Cerebellar cortex (tissue), 1 donor: ENCODE measurements at places on chromosomes 3 and 15.

DNA sequence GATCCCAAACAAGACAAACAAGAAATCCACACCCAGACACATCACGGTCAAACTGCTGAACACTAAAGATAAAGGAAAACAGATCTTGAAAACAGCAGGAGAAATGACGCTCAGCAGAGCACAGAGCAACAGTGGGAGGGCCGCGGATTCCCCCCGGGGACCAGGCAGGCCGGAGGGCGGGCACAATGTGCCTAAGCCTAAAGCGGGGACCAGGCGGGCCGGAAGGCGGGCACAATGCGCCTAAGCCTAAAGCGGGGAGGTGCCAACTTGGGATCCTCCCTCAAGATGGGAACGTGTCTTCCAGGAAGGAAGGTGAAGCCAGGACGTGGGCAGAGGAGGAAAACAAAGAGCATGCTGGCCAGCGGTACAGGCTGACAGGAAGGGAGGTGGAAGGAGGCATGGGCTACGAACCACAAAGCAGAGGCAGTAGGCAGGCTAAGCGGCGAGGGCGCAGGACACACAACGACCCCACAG lies 31.1 kb downstream of the CYFIP1 start:
- no peak for DNase-seq

DNA sequence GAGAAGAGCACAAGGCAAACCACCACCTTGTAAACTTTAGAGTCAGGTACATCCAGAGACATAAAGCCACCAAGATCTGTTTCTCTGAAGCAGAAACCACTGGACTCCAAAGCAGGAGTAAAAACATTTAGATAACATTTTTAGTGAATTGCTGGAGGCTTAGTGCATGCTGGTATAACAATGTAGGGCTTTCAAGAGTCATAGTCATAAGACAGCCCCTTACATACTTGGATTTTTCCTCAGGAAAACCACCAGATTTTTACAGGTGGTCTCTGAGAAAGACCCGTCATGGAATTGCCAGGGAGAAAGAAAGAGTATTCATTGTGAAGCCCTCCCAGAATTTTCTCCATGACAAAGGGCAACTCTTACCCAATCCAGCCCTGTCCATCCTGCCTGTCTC lies 434.5 kb upstream of the NAALADL2 start:
- DNase-seq: no peak

GRCh38 chr15:60993008-60993407 lies 236.1 kb downstream of the RORA start:
- DNase-seq: no peak

DNA sequence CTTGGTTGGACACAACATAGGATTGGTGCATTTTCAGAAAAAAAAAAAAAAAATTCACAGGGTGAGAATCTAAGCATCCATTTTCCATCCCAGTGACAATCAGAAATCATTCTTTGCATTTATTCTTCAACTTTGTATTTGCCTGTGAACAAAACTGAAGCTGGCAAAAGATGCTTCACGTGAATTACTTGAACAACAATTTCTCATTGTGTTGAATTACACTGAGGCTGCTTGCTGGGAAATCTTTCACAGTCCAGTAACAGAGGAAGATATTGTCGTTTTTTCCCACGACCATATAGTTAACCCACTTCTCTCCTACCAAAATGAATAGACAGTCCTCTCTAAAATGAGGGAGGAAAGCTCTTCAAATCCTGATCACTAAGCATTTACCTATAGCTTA lies 4.3 kb upstream of the SLCO3A1 start:
- no peak for DNase-seq

GRCh38 chr15:67107014-67107812 lies 41.8 kb downstream of the SMAD3 start:
- DNase-seq: no peak

DNA sequence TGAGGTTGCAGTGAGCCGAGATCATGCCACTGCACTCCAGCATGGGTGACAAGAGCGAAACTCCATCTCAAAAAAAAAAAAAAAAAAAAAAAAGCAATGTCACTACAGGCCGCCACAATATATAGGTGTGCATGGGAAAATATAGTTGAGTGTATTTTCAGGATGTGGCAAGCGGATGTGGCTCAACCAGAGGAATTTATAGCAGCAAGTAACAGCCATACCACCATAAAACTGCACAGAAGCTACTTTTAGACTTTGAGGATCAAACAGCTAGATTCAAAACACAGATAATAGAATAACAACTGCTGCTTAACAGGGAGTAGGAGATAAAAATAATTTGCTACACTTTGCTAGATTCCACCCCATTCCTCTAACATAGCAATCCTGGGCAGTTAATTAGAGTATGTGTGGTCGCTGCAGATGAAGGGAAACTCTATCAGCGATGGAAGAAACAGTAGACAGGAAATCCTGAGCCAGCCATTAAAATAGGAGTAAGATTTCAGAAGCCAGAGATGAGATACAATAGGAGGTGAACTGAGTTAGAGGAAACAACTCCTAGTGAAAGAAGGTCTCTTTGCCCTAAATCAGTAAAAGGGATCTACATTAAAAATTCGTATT lies 318.7 kb upstream of the STT3B start:
- no peak for DNase-seq

- DNase-seq: no peak
Measured at GRCh38 chr15:34217587-34218225, 7.1 kb upstream of the EMC4 start.

DNA sequence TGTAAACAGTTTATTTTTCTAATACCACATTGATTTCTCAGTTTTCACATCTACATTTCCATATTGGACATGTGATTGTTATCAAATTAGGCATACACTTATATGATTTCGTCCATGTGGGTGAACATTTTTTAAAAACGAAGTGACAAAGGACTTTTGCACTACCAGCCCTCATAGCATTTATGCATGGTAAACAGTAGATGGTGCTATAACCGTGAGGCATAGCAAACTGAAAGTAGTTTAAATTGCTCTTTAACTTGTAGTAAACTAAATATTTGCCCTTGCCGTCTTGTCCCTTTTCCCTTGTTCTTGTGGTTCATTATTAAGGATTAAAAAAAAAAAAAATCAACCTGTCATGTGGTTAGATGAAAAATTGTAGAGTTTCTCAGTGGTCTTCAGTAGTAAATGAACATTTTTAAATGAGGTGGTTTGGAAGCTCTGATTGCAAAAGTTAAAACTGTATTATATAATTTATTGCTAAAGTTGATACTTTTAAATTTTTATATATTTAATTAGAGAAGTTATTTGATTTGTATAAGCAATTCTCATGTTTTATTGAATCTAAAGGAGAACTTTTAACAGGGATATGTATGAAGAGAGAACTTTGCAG lies 24.0 kb downstream of the STX19 start:
- peak; percentile 64 for DNase-seq

DNA sequence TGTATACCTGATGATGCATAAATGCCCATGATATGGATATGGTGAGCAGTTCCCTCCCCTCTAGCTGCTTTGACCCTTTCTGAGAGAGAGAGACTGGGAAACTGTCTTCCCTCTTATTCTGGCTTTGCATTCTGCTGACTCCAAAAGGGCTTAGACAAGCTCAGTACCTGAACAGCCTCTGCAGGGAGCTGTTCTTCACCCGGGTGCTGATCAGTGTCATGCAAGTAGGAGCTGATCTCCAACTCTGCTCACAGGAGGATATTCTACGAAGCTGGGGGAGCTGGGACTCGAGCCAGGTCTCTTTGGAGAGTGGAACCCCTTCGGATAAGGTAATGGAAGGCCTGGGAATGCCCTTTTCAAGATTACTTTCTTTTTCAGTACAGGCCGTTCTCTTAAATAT lies 237.1 kb downstream of the RYR3 start:
- DNase-seq: peak; percentile 3

DNA sequence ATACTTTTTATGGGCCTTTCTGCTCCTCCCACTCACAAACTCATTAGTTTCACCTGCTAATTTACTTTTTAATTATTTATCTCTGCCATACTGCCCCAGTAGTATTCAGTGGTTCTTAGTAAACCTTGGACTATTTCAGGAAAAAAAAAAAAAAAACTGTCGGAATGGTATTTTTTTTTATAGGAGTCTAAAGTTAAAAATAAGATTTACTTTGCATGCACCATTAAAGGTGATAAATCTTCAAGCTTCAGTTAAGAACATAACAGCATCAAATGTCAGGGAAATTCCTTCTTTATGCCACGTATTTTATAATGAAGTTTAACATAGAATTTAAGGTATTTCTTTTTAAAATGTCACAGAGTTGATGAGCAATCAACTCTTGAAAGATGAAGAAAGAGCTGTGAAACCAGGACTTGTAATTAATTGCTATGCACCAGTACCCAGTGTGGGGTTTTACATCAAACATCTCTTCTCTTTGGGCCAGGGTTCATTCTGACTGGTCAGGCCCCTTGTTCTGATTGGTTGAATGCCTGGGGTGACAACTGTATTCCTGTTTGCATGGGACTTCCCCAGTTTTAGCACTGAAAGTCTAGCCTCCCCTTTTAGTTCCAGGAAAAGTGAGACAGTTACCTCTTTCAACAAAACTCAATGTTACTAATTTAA lies 40.3 kb upstream of the PTPRG start:
- DNase-seq: no peak

DNA sequence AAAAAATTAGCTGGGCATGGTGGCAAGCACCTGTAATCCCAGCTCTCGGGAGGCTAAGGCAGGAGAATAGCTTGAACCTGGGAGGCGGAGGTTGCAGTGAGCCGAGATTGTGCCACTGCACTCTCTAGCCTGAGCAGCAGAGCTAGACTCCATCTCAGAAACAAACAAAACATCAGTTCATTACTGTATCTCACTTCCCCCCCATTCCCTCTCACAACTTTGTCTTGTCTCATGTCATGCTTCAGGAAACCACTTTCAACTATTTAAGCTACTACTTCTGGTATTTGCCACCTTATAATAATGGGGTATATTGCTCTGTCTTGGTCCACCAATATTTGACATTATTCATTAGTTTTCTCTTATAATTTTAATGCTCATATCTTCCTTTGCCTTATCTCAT lies 26.2 kb downstream of the PIK3CA start:
- no peak for DNase-seq

GRCh38 chr3:84943379-84943778 lies 15.4 kb upstream of the CADM2 start:
- DNase-seq: peak; percentile 5

DNA sequence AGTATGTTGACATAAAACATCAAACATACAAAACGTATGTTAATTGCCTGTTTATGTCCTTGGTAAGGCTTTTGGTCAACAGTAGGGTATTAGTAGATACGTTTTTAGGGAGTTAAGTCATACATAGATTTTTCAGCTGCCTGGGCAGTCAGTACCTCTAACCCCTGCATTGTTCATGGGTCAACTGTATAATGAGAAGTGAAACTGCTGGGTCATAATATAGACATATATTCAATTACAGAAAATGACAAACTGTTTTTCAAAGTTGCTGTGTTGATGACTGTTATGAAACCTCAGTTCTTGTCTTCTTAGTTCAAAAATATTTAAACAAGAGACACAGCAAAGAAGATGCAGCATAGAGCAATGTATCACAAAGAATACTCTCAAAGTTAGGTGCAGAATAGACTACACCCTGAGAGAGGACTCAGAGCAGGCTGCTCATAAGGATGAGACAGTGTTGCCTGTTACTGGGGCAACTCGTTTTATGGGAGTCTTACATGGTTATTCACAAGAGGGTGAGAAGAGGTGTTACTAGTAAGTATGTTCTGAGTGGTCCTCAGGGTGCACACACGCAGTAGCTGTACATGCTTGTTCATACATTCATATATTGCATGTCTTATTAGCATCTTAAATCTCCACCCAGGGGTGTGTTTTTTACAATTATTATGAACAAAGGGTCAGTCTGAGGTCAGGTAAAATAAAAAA lies 53.1 kb upstream of the ADAMTS17 start:
- DNase-seq: no peak

GRCh38 chr3:123656274-123656673 lies 71.4 kb upstream of the HACD2 start:
- DNase-seq: no peak

- DNase-seq: no peak
Measured at GRCh38 chr15:99424978-99425656, 140.7 kb upstream of the MEF2A start.

- DNase-seq: no peak
Measured at GRCh38 chr3:46604127-46604526, 8.2 kb upstream of the FAM240A start.

- no peak for DNase-seq
Measured at GRCh38 chr15:44029940-44030568, 165.0 kb downstream of the FRMD5 start.

DNA sequence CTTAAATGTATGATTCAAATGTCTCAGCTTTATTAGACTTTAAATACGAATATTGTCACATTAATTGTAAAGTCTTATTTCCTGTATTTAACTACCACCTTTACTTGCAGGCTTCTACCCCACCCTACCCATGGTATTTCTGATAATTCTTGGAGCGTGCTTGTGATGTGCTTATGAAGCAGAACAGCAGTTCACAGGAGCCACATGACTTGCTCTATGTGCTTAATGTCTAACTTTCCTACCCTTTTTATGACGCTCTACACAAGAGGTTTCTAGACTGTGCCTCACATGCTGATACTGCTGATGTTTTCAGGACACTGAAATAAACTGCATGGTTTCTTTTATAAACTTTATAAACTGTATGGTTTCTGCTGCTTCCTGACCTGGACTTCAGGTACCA lies 553.5 kb upstream of the CCDC54 start:
- DNase-seq: no peak

DNA sequence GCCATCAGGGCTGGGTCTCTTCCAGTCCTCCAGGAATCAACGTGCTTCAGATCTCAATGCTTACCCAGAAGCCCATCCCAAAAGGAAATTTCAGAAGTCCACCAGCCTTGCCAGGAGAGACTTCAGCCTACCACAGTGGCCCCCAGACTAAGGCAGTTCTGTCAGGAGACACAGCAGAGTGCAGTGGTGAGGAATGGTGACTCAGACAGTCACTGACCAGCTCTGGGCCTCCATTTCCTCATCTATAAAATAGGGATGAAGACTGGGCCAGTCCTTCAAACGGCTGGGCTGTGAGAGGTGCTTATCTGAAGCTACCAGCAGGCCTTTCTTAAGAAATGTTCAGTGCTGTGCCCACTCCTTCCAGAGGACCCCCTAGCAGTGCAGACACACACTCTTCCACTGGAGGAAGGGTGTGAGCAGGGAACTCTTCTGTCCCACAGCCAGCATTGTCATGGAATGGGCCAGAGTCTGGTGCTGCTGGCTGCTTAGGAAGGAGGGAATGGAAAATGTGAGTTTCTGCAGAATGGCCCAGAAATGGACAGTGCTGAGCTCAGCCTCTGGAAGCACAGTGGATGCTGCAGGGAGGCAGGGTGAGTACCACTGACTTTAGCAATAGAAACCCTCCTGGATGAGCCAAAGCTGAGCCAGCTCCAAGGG lies 41.6 kb upstream of the DUSP7 start:
- no peak for DNase-seq
